ENCODE measurements at places on chromosomes 12 and 14.

GRCh38 chr12:125305231-125305630, 240.0 kb downstream of the AACS start:
- no peak for DNase-seq

DNA sequence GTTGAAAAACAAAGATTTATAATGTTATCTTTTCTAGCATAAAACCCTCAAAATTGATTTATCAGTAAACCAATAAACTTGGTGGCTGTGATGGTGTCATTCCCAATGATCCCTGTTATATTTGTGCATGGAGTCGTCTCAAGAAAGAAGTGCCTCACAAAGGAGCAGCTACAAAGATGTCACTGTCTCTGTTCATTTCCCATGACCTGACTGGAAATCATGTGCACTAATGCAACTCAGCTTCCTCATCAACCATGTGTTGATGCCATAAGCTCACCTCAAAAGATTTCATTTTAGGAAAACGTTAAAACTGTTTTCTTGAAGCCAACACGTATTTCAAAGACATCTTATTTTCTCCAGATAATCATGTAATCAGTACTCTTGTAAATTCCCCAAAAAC, 28.8 kb downstream of the CLEC1A start:
- DNase-seq = no peak

- DNase-seq = no peak
Observed at GRCh38 chr14:99156090-99156425, 115.9 kb downstream of the BCL11B start.

GRCh38 chr14:49863487-49864281, 11.1 kb upstream of the NEMF start:
- peak; percentile 21 for DNase-seq
